Kidney epithelial cell (primary cell): ENCODE measurements at places on chromosomes 6 and 20. TPM values are rescaled to one million over a fixed set of nuclear protein-coding genes. Genes with fewer than 3 reads are reported as not detected.

Gene SH3BGRL2
- total RNA-seq = 31.1 and 31.6 TPM in 2 replicates

Gene BEND3
- 6.6 and 7.7 TPM in 2 replicates for total RNA-seq

Gene RSPH9
- 0.08 and 0.41 TPM in 2 replicates for total RNA-seq

Gene SYNDIG1
- 0.41 and 0.67 TPM in 2 replicates for total RNA-seq

Gene PLCG1
- total RNA-seq = 89.3 and 143 TPM in 2 replicates

Gene HLA-DMB
- total RNA-seq = 1.0 and 2.3 TPM in 2 replicates

Gene ARMC2
- 1.1 and 1.8 TPM in 2 replicates for total RNA-seq

Gene ULBP2
- 3.5 and 6.1 TPM in 2 replicates for total RNA-seq

Gene TFAP2D
- not detected in 2 replicates for total RNA-seq

Gene NRSN1
- total RNA-seq = not detected in 2 replicates

Gene C20orf204
- total RNA-seq = 0.21 and 0.27 TPM in 2 replicates

Gene SMIM29
- total RNA-seq = 33.2 and 38.8 TPM in 2 replicates

Gene SLC22A16
- 0.71 TPM in 1 of 2 replicates, not detected in the other for total RNA-seq

Gene MUCL3
- total RNA-seq = not detected in 2 replicates

Gene PRL
- not detected in 2 replicates for total RNA-seq

Gene DSP
- 216 and 220 TPM in 2 replicates for total RNA-seq

Gene ULBP1
- 6.0 and 7.5 TPM in 2 replicates for total RNA-seq

Gene SRSF12
- total RNA-seq = 8.3 and 10.1 TPM in 2 replicates

Gene UBD
- total RNA-seq = 7.3 and 9.4 TPM in 2 replicates

Gene CASS4
- total RNA-seq = 0.07 TPM in 1 of 2 replicates, not detected in the other

Gene TAF4
- 5.9 and 24.9 TPM in 2 replicates for total RNA-seq

Gene AKAP12
- total RNA-seq = 526 and 581 TPM in 2 replicates

Gene WFDC2
- 78.5 and 84.9 TPM in 2 replicates for total RNA-seq

Gene HRH3
- not detected in 2 replicates for total RNA-seq

Gene LRRC73
- not detected in 2 replicates for total RNA-seq

Gene BTNL2
- not detected in 2 replicates for total RNA-seq

Gene MAN1A1
- 11.0 and 15.0 TPM in 2 replicates for total RNA-seq

Gene IYD
- total RNA-seq = not detected in 2 replicates

Gene NR2E1
- not detected in 2 replicates for total RNA-seq
